Stimulated activated CD4-positive, alpha-beta T cell treated with anti-CD3 and anti-CD28 coated beads, TNF-alpha, amount 100 ng/mL, for 24 hours (primary cell): ENCODE measurements at places on chromosomes 13 and 19.

GRCh38 chr19:28289295-28290063 lies 923.5 kb downstream of the UQCRFS1 start:
- no peak for DNase-seq

GRCh38 chr19:44762038-44762437 lies 13.5 kb downstream of the BCL3 start:
- DNase-seq: no peak

DNA sequence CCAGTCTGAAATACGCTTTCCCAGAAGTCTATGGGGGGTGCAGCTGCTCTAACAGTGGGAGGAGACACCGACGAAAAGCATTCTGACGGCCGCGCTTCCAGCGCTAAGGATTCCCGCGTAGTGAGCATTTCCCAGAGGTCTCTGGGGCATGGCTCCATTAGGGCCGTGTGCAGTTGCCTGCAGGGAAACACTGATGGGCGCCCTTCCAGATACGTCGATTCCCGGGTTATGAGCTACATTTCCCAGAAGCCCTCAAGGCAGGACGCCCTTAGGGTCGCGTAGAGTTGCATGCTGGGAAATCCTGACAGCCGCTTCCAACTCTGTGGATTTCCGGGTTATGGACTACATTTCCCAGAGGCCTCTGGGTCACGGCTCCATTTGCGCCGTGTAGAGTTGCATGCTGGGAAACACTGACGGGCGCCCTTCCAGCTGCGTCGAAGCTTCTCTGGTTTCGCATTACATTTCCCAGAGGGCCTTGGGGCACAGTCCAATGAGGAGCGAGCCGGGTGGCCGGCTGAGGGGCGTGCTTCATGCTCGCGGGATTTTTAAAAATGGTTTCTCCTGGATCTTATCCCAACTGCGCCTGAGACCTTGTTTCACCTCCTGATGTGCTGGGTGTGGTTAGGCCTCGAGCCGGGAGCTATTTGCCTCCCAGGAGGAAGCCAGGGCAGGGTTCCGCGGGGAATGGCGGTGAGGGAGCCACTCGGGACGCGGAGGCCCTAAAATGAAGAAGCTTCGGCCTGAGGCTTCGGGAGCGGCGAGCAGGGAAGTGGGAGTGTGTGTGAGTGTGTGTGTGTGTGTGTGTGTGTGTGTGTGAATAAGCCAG lies 17.2 kb upstream of the ZNF331 start:
- peak; percentile 86 for DNase-seq

- DNase-seq: no peak
These were observed 128.5 kb downstream of the GPC6 start for GRCh38 chr13:93355094-93355493.

DNA sequence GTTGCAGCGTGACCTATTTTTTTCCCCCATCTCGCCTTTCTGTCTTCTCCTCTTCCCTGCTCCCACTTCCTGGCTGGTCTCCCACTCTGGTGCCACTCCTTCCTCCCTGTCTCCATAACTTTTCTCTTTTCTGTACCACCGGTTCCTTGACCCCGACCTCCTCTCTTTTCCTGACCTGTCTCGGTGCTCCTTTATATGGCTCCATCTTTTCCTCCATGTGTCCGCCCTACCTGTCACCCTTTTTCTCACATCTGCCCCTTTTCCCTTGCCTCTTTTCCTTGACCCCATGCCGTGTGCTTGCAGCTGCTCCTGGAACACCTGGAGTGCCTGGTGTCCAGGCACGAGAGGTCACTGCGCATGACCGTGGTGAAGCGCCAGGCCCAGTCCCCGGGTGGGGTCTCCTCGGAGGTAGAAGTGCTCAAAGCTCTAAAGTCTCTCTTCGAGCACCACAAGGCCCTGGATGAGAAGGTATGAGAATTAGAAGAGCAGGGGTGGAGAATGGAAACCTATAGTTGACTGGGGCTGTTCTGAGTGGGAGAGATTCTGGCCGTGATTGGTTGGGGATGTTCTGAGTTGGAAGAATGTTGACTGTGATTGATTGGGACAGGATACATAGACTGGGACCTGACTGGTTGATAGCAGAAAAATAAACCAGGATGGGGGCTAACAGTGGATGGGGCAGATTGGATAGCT lies 9.3 kb downstream of the PPFIA3 start:
- DNase-seq: no peak

GRCh38 chr13:27960362-27961226 lies 8.5 kb downstream of the CDX2 start:
- DNase-seq: no peak

DNA sequence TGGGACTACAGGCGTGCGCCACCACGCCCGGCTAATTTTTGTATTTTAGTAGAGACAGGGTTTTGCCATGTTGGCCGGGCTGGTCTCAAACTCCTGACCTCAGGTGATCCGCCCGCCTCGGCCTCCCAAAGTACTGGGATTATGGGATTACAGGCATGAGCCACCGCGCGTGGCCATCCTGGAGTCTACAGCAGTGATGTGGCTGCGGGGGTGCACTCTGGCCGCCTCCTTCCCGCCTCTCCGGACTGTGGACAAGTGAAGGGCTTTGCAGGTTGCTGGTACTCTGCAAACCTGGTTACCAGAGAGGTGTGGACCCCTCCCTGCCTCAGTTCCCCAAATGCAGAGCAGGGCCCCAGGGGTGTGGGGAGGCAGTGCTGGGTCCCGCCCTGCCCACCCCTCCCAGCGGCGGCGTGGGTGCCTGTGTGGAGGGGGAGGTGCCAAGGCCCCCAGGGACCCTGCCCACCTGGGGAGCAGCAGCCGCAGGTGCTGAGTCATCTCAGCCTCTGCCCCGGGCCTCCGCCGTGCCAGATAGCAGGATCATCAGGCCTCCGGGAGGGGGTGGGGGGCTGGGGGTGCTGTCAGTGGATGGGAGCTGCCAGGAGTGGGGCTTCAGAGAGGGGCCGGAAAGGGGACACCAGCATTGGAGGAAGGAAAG lies 23.1 kb downstream of the ARID3A start:
- DNase-seq: no peak

GRCh38 chr13:114025714-114026431 lies 52.0 kb upstream of the C13orf46 start:
- DNase-seq: no peak

DNA sequence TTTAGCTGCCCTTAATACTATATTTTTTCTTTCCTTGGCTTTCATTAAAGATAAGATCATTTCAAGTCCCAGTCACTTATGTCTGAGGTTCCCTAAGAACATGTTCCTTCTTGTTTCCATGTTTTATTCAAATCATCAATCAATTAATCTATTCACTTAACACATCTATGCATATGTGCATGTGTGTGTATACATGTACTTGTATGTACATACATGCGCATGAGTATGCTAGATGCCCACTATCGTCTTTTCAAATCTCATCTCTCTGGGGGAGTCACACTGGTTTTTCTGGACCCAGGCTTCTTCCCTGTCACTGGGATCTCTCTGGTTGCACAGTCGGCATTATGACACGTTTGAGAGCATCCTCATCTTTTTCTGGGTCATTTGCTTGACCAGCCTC lies 108.9 kb downstream of the ZNF536 start:
- DNase-seq: no peak

- no peak for DNase-seq
These were observed 7.9 kb upstream of the C13orf46 start for GRCh38 chr13:113981611-113982295.

GRCh38 chr19:45271735-45272108 lies 20.7 kb downstream of the MARK4 start:
- DNase-seq: no peak

DNA sequence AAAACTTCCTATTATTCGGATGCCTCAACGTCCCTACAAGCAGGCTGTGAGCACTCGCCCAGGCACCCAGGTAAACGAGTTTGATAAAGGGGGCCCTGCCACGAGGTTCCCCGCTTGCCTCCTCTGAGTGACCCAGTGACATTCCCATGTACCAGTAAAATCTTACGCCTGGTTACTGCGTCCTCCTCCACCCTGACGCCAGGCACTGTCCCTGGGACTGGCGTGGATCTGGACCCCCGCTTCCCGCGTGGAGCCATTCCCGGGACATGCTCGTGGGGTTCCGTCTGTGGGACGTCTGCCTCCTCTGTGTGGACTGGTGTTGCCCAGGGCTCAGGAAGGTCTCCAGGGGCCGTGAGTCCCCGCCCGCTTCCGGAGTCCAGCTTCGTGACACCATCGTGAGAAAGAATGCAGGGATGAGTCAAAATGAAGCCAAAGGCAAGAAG lies 407 bp upstream of the ZNF550 start:
- no peak for DNase-seq

GRCh38 chr19:46719629-46720502 lies 3.0 kb upstream of the PRKD2 start:
- DNase-seq: no peak

DNA sequence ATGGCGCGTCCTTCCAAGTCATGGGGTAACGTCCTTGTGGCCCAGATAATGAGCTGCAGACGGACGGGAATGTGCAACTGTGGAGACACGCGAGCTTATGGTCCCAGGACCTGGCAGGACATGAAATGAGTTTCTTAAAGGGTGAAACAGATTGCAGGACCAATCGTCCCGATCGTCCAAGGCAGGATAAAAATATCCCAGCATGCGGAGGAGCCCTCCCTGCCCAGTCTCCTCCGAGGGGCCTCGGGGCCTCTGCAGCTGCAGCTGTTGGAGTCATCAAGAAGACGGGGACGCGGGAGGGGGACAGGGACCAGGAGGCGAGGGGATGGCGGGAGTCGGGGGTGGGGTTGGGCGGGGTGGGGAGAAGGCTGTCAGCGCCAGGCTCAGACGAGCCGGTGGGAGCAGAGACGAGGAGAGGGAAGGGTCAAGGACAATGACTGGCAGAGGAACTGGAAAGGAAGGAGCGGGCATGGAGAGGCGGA lies 14.4 kb upstream of the GARIN5A start:
- DNase-seq: no peak

- no peak for DNase-seq
These were observed 51.8 kb downstream of the TSSK6 start for GRCh38 chr19:19463348-19464117.

DNA sequence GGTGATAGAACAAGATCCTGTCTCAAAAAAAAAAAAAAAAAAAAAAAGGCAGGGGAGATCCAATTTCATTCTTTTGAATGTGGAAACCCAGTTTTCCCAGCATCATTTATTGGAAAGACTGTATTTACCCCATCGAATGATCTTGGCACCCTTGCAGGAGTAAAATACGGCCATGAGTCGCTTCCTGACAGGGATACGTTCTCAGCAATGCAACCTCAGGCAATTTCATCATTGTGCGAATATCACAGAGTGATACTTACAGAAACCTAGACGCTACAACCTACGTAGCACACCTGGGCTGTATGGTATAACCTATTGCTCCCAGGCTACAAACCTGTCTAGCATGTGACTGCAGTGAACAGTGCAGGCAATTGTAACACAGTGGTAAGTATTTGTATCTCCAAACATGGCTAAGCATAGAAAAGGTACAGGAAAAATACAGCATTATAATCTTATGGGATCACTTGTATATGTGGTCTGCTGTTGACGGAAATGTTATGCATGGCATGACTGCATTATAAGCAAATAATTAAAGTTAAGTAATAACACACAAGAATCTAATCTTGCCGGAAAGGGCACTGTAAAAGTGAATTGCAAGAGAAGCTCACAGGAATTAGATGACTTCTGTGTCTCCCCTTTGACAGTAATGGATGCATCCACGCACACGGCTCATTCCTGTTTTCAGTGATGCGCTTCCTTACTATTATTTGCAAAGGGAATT lies 24.1 kb downstream of the RFX2 start:
- no peak for DNase-seq
